ENCODE measurements at places on chromosomes 16 and 17.

DNA sequence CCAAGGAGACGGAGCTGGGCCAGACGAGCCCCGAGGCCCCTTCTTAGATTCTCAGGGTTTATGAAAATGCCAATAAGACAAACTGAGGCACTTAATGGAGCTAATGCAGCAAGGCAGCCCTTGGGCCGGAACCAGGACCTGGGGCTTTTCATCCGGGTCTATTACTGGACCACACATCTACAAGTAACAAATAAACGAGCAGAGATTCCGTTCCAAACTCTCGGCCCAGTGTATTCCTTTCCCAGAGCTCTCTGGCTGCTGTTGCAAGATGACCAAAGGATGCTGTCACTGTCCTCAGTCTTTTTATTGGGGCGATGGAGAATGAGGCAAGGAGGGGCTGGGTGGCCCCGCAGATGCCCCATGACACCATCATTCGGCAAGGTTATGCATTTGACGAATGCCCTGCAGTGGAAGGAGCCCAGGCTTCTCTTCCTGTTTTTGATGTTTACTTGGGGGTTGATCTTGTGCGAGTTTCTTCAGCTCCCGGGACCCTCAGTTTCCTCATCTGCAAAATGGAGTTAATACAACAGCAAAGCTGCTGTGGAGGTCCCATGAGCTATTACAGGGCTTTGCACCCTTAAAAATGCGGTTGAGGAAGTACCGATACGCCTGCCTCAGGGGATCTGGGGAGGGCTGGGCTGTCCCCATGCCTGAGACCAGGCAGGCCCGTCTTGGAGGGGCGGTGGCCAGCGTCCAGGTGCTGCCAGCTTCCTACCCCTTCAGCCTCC is 1.1 kb upstream of the NTN1 start:
- H3K27me3 ChIP-seq, result peaks cover 54% of the 10 kb centered on the region
- H3K27ac ChIP-seq, result no peak overlapping the region
- H3K4me1 ChIP-seq, result peaks cover 3% of the 10 kb centered on the region
- no peak for DNase-seq

GRCh38 chr16:16018705-16019104 is 69.3 kb downstream of the ABCC1 start:
- H3K4me1 ChIP-seq, result peaks cover 6% of the 10 kb centered on the region
- H3K27ac ChIP-seq, result no peak overlapping the region
- H3K36me3 ChIP-seq, result peaks cover 49% of the 10 kb centered on the region
- no peak overlapping the region for H3K4me3 ChIP-seq

DNA sequence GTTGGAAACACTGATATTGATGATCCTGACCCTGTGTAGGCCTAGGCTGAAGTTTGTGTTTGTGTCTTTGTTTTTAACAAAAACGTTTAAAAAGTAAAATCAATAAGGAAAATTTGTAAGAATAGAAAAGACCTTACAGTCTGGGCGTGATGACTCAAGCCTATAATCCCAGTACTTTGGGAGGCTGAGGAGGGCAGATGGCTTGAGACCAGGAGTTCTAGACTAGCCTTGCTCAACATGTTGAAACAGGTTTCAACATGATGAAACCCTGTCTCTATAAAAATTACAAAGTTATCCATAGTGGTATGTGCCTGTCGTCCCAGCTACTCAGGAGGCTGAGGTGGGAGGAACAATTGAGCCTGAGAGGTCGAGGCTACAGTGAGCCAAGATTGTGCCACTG is 18.3 kb upstream of the TOM1L1 start:
- peaks cover 1% of the 10 kb centered on the region for H3K4me1 ChIP-seq
- H3K36me3 ChIP-seq, result no peaks in the 10 kb centered on the region
- no peaks in the 10 kb centered on the region for H3K27me3 ChIP-seq
- H3K27ac ChIP-seq, result no peak overlapping the region
- no peak overlapping the region for H3K4me3 ChIP-seq

DNA sequence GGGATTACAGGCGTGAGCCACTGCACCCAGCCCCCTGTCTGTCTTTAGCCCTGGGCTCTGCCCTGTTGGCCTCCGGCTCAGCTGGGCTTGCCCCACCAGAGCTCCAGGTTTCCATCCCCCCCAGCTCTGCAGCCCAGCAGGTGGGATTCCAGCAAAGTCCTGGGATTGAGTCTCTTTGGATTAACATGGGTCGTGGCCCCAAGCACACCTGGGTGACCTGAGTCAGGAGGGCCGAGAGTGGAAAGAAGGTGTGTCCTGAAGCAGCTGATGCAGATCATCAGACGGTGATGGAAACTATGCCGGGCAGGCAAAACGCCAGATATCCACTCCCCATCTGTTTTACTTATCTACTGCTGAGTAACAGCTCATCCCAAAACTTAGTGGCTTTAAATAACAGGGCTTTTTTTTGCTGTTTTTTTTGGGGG is 72.5 kb downstream of the KNOP1 start:
- peaks cover 2% of the 10 kb centered on the region for H3K4me1 ChIP-seq
- no peaks in the 10 kb centered on the region for H3K27me3 ChIP-seq
- peaks cover 12% of the 10 kb centered on the region for H3K36me3 ChIP-seq
- H3K27ac ChIP-seq, result no peak overlapping the region
- no peak for DNase-seq
- H3K4me3 ChIP-seq, result no peak overlapping the region

DNA sequence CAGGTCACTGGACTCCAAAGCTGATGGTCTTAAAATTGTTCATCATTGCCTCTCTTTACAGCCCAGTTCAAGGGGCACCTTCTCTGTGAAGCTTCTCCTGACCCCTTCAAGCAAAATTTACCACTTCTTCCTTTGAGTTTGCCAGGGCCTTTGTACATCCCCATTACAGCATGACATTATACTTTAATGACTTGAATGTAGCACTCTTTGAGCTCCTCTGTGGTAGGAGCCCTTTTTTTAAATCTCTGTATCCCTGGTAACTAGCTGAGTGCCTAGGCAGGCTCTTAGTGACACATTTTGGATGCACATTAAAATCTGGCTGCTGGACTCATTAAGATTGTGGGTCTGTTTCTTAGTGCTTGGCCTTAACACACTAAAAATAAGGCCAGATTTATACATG is 412.1 kb downstream of the CA10 start:
- no peaks in the 10 kb centered on the region for H3K36me3 ChIP-seq
- no peak overlapping the region for H3K4me3 ChIP-seq
- no peak for DNase-seq
- no peaks in the 10 kb centered on the region for H3K4me1 ChIP-seq
- peaks cover 2% of the 10 kb centered on the region for H3K27me3 ChIP-seq

GRCh38 chr17:58660621-58661020 is 31.2 kb downstream of the TEX14 start:
- H3K27ac ChIP-seq, result no peak overlapping the region
- peaks cover 6% of the 10 kb centered on the region for H3K27me3 ChIP-seq
- H3K4me1 ChIP-seq, result peaks cover 22% of the 10 kb centered on the region
- peak overlapping the region; percentile 34 for H3K4me3 ChIP-seq
- H3K36me3 ChIP-seq, result no peaks in the 10 kb centered on the region

DNA sequence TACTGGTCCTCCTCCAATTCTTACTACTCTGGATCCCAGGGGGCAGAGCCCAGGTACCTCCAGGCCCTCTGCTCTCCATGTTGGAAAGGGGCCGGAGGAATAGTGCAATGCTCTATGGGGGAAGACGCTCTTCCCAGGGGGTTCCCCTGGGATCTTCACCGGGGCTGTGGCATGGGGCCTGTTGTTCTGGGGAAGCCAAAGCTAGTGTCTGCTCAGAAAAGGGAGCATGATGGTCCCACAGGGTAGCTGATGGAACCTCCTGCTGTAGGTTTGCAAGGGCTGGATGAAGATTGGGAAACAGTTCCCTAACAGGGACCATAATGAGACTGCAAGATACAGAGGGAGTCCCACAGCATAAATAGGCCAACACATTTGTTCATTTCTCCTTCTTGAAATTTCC is 114.7 kb downstream of the IRX5 start:
- no peaks in the 10 kb centered on the region for H3K4me1 ChIP-seq
- H3K4me3 ChIP-seq, result no peak overlapping the region
- no peaks in the 10 kb centered on the region for H3K27me3 ChIP-seq
- H3K27ac ChIP-seq, result no peak overlapping the region
- no peak for DNase-seq

DNA sequence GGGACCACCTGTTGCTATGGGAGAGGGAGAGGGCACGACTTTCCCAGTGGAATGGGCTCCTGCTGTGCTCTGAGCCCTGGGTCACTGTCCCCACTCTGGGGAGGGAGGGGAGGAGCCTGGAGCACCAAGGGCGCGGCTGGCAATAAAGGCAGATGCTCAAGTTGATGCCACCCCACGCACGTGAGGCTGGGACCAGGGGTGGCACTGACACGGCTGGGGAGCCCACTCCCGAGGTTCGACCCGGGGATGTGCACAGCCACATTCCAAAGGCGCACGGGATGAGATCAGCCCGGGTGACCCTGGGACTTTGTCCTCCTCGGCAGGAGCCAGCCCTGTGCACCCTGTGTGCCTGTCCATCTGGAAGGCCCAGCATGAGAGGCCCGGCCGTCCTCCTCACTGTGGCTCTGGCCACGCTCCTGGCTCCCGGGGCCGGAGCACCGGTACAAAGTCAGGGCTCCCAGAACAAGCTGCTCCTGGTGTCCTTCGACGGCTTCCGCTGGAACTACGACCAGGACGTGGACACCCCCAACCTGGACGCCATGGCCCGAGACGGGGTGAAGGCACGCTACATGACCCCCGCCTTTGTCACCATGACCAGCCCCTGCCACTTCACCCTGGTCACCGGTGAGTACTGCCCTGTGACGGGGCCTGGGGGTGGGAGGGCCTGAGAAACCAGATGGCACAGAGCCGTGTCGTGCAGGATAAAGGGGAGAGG is at the start of gene ENPP7:
Gene ENPP7, plus strand, starts transcription at position 175 of the 715 bp plus-strand sequence. Its CDS starts 197 bp downstream, at position 372.
- H3K4me3 ChIP-seq, result no peak within 1 kb of the TSS
- no peaks in the 10 kb centered on the region for H3K36me3 ChIP-seq
- peak within 1 kb of the TSS; percentile 31 for H3K27ac ChIP-seq
- no peaks in the 10 kb centered on the region for H3K27me3 ChIP-seq

DNA sequence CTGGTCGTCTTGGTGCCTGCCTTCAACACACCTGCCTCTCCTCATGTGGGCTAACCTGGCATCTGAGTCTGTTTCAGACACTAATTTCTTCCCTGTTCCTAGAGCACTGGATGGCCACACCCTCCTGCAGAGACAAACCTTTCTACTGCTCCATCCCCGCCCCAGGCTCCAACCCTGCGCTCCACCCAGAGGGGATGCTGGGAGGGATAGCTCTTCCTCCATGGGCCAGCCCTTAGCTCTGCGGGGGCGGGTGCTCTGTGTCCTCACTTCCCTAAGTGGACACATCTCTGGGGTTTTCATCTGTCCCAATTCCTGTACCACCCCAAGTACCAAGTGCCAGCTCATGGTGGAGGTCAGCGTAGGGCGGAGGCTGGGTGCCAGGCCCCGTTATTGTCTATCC is 11.0 kb upstream of the CRISPLD2 start:
- no peaks in the 10 kb centered on the region for H3K36me3 ChIP-seq
- H3K27ac ChIP-seq, result no peak overlapping the region
- H3K27me3 ChIP-seq, result peaks cover 2% of the 10 kb centered on the region
- peaks cover 23% of the 10 kb centered on the region for H3K4me1 ChIP-seq

DNA sequence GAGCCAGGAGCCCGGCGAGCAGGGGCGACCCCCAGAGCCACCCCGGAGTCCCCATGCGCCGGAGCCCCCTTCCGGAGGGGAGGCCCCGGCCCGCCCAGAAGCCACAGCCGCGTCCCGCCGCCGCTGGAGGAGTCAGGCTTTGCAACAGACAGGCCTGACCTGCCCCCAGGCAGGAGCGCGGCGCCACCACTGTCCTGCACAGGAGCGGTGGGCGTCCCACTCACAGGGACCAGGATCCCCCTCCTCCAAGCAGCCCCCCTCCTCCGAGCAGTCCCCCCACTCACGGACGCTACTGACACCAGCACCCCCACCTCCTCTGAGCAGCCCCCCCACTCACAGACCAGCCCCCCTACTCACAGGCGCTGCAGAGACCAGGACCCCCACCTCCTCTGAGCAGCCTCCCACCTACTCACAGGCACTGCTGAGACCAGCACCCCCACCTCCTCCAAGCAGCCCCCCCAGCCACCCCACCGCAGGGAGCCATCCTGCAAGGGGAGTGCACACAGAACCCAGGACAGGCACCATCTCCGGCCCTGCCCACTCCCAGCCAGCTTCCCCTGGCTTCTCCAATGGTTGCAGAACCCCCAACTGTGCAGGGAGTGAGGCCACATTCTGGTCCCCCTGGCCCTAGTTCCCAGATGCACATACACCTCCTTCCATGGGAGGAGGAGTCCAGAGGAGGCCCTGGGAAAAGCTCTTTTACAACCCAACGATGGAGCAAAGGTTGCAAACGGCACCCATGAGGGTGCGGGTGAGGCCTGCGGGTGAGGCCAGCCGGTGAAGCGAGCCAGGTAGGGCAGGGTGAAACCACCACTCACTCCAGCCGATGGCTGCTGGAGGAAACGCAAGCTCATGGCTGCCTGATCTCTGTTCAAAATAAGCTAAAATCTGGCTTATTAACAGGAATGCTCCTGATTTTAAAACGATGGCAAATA is 69.9 kb downstream of the ABR start:
- no peaks in the 10 kb centered on the region for H3K27me3 ChIP-seq
- no peak for DNase-seq
- peak overlapping the region; percentile 83 for H3K4me3 ChIP-seq
- peaks cover 36% of the 10 kb centered on the region for H3K4me1 ChIP-seq

DNA sequence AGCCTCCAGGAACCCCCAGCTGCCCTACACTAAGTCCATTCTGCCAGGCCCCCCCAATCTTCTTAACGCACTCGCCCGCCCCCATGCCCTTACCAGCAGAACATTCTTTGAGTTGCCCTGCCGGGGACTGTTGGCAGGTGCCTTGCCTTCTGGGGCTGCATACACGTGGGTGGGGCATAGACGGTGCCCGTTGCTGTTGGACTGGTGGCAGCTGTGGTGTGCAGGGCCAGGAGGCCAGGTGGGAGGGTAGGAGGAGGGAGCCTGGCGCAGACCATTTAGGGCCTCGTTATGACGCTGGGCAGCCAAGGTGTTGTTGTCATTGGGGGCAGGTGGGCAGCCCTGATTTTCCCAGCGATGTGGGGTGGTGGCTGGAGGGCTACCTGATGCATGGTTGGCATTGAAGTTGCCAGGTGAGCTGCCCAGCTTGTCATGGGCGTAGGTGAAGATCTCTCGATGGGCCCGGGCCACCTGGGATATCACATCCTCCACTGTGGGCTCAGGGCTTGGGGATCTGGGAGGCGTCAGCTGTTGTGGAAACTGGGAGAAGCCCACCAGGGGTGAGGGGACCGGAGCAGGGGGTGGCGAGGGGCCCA is 4.9 kb downstream of the NR1D1 start:
- peaks cover 31% of the 10 kb centered on the region for H3K36me3 ChIP-seq
- DNase-seq, result no peak
- no peaks in the 10 kb centered on the region for H3K27me3 ChIP-seq
- peak overlapping the region; percentile 78 for H3K4me3 ChIP-seq
- peak overlapping the region; percentile 87 for H3K27ac ChIP-seq

GRCh38 chr17:80799538-80800480 is 191.8 kb upstream of the CHMP6 start:
- no peak overlapping the region for H3K27ac ChIP-seq
- no peaks in the 10 kb centered on the region for H3K27me3 ChIP-seq
- H3K4me1 ChIP-seq, result peaks cover 8% of the 10 kb centered on the region
- DNase-seq, result no peak
- peaks cover 38% of the 10 kb centered on the region for H3K36me3 ChIP-seq
- H3K4me3 ChIP-seq, result no peak overlapping the region

Data from T-helper 2 cell treated with Interferon-gamma antibody and Interleukin-4, amounts not matched to agents 5 μg/mL and 100 μg/mL, for 36 hours (primary cell).